ENCODE measurements at places on chromosomes 1 and 21.

- DNase-seq, result no peak
Measured at GRCh38 chr21:35428937-35429336, 379.8 kb upstream of the RUNX1 start.

DNA sequence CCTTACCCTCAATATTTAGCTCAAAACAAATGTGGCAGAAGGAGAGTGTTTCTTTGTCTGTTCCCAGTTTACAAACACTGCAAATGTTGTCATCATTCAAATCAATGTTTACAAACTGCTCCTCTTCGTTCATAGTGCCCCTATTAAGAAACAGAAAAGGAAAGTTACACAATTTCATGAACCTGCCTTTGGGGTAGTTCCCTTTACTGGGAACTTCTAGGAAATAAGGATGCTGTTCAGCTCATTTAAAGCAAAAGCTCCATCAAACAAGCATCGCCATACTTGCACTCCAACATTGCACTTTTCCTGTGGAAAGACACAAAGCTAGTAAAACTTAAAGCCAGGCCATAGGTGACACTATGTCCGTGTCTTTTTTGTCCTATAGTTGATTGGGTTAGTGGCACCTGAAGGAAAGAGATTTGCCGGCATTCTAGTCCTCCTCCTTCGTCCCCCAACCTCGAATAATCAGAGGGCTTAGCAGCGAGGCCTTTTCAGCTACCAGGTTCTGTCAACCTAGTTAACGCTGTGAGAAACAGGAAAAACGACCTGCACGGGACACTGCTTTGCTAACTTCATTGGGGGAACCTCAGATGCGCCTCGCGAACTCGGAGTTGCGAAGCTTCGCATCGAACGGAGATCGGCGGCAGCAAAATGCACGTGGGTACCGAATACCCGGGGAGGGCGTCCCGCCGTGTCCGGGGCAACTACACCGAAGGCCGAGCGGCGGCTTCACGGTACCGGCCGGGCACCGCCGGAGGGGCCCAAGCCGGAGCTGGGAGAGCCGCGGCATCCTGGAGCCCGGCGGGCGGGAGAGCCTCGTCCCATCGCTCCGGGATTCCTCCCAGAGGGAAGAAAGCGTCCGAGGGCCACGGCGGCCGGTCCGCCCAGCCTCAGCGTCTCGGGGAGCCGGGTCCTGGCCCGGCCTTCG, 706 bp downstream of the C21orf91 start:
- peak; percentile 65 for DNase-seq

DNA sequence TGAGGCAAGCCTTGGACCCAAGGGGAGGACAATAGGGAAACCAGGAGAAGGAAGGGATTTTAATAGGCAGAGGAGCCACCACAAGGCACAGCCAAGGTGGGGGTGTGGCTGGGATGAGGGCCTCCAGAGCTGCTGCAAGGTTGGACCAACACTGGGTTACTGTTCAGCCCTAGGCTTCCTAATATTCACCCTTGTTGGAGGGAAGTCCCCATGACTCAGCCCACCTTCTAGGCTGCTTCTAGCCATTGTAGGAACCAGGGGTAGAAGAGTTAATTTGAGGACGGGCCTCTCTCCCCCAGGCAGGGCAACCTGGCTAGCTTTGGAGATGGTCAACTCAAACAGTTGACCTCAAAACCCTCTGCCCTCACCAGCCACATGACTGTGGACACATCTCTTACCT, 59.5 kb downstream of the KCNN3 start:
- peak; percentile 23 for DNase-seq

- no peak for DNase-seq
Measured at GRCh38 chr1:62285440-62285839, 33.8 kb downstream of the KANK4 start.

DNA sequence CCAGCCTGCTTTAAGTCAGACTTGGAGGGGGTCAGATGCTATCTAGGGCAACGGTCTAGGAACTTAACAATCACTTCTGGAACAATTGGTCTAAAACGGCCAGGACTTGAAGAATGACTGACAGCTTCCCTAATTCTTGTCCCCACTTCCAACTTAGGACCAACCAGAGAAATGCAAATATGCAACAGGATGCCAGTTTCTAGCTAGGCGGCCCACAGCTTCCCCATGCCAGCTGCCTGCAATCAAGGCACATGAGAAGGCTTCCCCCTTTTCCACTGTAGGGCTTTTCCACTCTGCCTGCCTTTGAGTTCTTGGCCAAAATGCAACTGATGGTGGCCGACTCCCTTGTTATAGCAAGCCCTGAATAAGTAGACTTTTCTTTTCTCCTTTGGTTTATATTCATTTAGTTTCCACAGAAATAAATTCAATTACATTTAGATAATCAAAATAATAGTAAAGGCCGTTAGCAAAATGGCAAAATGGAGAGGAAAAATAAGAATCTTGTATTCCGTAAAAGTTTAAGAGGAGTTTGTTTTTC, 80.9 kb downstream of the BACH1 start:
- DNase-seq, result no peak

DNA sequence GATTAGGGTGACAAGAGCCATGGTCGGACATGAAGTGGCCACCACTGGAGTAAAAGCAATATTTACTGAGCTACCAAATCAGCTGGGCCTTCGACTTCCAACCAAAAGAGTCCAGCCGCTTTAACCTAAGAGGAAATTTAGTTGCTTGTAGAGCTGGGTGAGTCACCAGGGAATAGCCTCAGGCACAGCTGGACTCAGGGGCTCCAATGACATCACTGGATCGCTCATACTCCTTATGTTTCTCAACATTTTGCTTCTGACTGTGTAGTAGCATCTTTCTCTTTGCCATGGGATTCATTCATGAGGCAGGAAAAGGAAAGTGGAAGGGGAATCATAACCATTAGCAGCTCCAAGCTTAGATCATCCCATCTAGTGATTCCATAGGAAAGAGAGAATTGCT, 664.4 kb downstream of the MATN1 start:
- DNase-seq, result no peak

Measured in activated T-cell treated with anti-CD3 and anti-CD28 coated beads, Interleukin-2, amount 50 U/mL, for 48 hours (primary cell).